NCI-H524 treated with DMSO at 0.1 percent for 48 hours (cell line): ENCODE measurements at places on chromosomes 13 and 19.

DNA sequence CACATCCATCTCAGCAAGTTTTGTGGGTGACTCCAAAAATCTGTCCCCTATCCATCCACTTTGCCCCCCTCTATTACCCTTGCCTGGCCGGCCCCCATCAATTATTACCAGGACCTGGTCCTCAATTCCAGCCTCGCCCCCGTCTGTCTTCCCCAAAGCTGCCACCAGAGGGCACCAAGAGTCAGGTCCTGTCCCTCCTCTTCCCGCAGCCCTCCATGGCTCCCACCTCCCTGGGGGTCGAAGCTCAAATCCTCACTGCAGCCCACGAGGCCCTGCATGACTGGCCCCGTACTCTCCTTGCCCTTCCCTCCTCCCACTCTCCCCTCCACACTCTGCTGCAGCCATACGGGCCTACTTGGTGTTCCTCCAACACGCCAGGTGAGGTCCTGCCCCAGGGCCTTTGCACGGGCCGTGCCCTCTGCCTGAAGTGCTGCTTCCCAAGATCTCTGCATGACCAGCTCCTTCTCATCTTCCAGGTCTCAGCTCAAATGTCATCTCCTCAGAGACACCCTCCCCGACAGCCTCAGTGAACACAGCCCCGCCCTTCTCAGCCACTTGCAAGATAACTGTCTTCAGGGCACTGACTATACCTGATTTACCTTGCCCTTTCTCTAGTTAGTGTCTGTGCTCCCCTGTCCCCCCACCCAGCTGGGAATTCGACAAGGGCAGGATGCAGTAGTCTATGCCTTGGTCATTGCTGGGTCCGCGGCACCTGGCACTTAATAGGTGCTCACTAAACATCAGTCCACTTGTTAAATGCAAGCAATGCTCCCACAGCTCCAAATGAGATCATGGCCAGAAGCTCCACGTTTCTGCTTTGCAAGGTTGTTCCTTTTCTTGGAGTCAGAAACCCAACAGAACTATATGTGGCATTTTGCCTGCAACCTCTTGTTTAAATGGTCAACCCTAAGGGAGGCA is 16.8 kb upstream of the SEMA6B start:
- no peak for DNase-seq

GRCh38 chr19:11281356-11282049 is 14.5 kb upstream of the TSPAN16 start:
- DNase-seq: no peak

GRCh38 chr13:54658771-54659170 is 1630.2 kb downstream of the OLFM4 start:
- DNase-seq: no peak

- no peak for DNase-seq
These were observed 54.1 kb upstream of the ADGRE1 start for GRCh38 chr19:6833166-6833790.

- DNase-seq: no peak
These were observed 115.8 kb downstream of the ZNF675 start for GRCh38 chr19:23571175-23571574.

DNA sequence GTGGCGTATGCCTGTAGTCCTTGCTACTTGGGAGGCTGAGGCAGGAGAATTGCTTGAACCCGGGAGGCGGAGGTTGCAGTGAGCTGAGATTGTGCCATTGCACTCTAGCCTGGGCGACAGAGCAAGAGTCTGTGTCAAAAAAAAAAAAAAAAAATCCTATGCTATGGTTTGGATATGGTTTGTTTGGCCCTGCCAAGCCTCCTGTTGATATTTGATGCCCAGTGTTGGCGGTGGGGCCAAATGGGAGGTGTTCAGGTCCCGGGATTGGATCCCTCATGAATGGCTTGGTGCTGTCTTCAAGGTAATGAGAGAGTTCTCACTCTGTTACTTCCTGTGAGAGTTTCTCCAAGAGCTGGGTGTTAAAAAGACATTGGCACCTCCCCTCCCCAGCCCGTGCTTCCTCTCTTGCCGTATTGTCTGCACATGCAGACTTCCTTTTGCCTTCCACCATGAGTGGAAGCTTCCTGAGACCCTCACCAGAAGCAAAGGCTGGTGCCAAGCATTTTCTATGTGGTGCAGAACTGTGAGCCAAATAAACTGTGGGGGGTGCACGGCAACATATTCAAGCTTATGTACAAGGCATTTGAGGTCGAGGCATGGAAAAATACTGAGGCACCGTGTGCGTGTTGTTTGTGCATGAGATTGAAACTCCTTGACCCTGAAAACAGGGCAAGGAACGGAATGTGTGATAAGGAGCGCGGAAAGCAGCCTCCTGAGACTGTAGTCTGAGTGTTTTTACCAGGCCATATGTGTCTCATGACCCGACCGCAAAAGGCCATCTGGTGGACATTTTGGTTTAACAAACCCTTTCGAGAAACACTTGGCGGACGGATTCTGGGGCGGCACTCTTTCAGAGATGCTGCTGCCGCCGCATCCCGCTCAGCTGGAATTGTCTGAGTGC is 7.3 kb downstream of the SIGLEC9 start:
- no peak for DNase-seq

- DNase-seq: peak; percentile 9
These were observed at the start of gene ZNF579 for GRCh38 chr19:55580628-55581144. TSS of gene ZNF579 (minus strand) at chr19:55580848. CDS start at chr19:55579639, 1,209 bp downstream.

GRCh38 chr13:29472332-29472961 is 123.0 kb downstream of the SLC7A1 start:
- peak; percentile 15 for DNase-seq
